Activated naive CD4-positive, alpha-beta T cell treated with anti-CD3 and anti-CD28 coated beads, Interleukin-2, amount 50 U/mL, for 72 hours (primary cell): ENCODE measurements at places on chromosomes 3 and 15.

GRCh38 chr3:103963599-103963998 is 1403.1 kb upstream of the ALCAM start:
- DNase-seq: no peak

GRCh38 chr3:87977765-87978164 is 81.0 kb downstream of the CGGBP1 start:
- no peak for DNase-seq

DNA sequence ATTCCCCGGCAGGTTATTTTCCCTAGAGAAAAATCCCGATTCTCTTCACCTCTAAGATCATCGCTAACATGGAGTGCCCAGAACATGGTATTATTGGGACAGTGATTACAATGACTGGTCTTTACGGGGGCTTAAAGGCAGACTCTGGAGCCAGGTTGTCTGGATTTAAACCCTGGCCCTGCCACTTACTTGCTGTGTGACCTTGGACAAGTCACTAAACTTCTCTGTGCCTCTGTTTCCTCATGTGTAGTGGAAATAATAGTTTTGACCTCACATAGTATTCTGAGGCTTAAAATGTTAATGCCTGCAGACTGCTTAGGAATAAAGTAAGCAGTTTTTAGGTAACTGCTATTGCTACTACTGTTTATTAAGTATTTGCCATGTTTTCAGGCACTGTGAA is 4.4 kb downstream of the PLA2G4D start:
- DNase-seq: no peak

DNA sequence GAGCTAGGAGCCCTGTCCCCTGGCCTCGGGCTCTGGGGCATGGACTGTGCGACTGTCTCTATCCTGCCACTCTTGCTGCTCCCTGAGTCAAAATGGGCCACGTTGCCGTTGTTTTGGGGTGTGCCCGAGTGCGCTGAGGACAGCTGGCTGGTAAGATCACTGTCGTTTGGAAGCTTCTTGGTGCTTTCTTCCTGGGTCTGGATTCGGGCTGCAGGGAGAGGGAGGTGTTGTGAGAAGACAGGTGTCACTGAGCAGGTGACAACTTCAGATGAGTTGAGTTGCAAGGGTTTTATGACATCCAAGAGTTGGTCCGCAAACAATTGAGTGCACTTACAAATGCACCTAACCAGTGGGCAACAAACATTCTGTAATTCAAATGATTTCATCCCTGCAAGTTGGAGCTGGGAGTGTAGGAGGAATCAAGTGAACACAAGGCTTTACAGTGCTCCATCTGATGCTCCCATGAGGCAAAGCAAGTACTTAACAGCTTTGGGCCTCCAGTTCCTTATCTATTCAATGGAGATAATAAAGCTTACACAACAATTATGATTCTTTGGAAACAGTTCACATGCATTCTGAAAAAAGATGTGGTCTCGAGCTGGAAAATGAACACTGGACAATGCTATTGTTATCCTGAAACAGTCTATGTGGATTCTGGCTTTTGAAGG is 11.0 kb upstream of the STARD5 start:
- DNase-seq: no peak

DNA sequence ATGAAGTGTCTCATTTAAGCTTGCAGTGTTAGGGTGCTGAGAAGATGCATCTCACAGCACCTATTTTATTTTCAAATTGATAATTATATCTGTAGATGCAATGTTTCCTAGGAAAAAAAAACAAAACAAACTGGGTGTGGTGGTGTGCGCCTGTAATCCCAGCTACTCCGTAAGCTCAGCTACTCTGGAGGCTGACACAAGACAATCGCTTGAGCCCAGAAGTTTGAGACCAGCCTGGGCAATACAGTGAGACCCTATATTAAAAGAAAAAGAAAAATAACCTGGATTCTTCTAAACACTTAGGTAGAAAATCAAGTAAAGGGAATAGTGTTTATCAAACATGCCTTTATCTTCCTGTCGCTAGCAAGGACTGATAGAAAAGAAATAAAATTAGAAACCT is 1.9 kb downstream of the MINDY2 start:
- DNase-seq: no peak

- no peak for DNase-seq
Measured at GRCh38 chr3:96101006-96101560, 713.3 kb upstream of the EPHA6 start.

- no peak for DNase-seq
Measured at GRCh38 chr15:51917493-51917892, 54.1 kb downstream of the LEO1 start.

DNA sequence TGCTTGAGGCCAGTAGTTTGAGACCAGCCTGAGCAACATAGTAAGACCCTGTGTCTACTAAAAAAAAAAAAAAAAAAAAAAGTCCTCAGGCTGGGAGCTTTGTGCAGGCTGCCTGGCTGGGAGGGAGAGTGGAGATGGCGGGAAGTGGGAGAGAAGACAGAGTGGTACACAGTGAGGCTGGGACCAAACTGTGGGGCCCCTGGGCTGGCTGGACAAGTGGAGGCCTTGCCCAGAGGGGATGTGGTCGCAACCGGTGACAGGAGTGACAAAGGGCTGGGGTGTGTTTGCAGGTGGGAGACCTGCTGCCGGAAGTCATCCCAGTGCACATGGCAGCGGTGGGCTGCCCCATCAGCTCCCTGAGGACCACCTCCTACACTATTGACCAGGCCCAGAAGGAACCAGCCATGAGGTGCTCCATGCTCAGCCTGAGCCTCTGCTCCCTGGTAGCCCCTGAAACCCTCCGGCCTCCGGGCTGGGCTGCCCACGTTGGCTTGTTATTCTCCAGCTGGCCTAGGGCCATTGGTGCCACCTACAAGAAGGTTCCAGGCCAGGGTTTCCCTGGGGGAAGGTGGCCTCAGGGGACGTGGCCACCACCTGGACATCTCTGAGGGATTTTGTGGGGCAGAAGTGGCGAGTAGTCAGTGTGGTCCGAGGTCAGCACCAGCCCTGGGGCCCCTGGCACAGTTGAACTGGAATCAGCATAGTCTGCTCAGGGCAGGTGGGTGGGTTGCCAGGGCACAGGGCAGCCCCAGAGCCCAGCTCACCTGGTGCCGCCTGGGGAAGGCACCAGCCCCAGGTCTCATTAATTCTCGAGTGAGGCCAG is 22.7 kb downstream of the ACAA1 start:
- no peak for DNase-seq

DNA sequence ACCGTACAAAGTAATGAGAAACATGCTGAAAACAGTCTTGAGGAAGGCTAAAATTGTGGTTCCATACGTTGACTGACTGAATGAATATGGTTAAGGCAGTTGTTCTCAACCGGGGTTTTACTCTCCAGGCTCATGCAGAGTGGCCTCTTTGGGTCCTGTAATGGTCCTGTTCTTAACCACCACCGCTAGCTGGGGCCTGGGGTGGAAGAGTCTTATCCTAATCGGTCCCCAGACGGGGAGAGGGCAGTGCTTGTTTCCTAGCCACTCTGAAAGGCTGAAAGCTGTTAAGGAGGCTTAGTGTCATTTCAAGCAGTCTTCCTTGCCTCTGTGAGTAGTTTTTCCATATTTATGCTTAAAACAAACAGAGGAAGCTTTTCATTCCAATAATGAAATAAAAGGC is 32.0 kb downstream of the SELENOT start:
- no peak for DNase-seq

DNA sequence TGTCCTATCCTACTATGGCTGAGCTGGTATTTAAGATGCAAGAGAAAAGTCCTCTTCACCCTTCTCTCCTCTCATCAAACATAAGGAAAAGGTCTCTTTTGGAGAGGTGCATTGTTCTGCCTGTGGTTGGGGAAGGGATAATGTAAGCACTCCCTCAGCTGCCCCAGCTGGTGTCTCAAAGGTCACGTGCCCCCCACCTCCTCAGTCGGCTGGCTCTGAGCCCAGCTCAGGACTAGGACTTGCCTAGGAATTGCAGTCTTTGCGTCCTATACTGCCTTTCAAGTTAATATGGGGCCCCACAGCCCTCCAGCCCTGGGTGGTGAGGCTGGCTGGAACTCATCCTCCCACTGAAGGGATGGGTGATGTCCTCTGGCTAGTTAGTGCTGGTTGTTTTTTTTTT is 29.7 kb downstream of the OR4F15 start:
- DNase-seq: no peak

GRCh38 chr15:30919877-30920550 is 16.3 kb downstream of the FAN1 start:
- DNase-seq: no peak

- DNase-seq: no peak
Measured at GRCh38 chr15:63374686-63375520, 6.7 kb downstream of the CA12 start.

DNA sequence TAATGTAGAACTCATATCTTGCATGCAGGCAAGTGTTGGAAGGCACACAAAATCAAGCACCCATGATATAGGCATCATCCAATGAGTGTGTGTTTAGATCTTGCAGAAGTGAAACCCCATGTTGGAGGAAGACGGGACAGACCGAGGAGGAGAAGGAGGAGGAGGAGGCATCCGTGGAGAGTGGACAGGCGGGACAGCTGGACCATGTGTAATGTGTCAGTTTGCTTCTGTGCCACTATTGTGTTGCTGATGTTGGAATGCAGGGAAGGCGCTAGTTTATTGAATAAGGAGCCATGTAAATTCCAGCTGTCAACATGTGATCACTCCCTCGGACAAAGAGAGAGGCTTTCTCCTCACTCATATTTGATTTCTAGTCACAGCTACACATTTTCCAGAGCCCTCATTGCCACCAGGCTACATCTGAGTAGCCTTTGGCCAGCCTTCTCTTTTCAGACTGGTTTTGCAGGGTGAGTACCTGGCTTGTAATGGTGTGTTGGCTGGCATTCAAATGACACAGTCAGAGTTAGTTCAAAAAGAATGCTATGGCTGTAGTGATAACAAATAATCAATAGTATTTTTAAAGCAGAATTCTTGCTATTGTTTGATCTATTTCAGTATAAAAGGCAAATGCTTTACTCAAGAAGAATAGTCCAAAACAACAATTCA is 1037.6 kb upstream of the NR2F2 start:
- DNase-seq: no peak

DNA sequence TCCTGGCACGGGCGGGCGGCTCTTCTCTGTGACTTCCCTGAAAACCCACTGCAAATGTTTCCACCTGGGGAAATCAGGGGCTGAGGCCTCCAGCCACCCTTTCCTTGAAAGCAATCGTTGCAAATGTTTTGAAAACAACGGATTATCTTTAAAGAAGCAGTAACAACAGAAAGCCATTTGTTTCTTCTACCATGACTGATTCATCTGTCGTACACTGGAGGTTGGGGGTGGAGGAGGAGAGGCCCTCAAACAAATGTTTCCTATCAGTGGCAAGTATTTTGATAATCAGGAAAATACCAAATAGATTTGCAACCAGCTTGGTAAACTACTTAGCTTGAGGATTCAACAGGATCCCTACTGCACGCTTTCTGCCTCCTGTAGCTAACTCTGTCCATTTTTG is 114.9 kb downstream of the PDZRN3 start:
- no peak for DNase-seq

- no peak for DNase-seq
Measured at GRCh38 chr3:81601707-81602305, 159.6 kb downstream of the GBE1 start.
